ENCODE measurements at places on chromosomes 7 and 10. TPM values are rescaled to one million over a fixed set of nuclear protein-coding genes. Genes with fewer than 3 reads are reported as not detected.

The KMT2E gene
- total RNA-seq, result 108 TPM

The CHAT gene
- not detected for total RNA-seq

The SSMEM1 gene
- total RNA-seq, result not detected

The NUTM2D gene
- 1.5 TPM for total RNA-seq

The IFIT5 gene
- 39.1 TPM for total RNA-seq
